ENCODE measurements at places on chromosomes 5 and 9.

DNA sequence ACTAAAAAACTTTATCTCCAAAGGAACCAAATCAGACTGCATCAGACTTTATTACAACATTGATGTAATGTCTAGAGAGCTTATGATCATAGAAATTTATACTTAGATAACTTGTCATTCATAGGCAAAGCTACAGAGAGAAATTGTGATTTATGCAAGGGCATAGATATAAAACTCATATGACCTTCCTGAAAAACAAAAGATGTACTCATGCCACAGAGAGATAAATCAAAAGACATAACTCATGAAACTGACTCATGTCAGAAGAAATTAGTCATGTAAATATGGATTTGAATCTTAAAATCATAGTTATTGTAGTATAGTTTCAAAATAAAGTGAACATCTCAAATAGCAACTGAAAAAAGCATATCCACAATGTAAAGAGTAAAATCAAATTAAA lies 186.2 kb downstream of the GABBR2 start:
- no peak for DNase-seq

DNA sequence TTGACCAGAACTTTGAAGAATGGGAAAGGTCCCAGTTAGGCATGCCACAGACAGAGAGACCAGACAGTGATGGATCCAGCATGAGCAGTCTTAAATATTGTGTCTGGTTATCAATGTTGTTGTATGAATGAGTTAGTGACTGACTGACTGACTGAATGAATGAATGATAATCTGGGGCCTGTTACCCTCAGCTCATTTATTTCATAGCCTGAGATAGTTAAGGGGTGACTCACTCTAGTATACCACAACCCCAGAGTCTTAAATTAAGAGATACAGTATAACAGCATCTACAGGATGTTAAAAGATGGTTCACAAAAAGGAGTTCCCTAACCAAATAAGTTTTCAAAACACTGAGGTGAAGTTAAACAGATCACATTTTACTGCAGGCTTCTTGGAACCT lies 133.5 kb downstream of the SGCD start:
- no peak for DNase-seq

GRCh38 chr5:108516785-108517184 lies 134.9 kb upstream of the FBXL17 start:
- no peak for DNase-seq

DNA sequence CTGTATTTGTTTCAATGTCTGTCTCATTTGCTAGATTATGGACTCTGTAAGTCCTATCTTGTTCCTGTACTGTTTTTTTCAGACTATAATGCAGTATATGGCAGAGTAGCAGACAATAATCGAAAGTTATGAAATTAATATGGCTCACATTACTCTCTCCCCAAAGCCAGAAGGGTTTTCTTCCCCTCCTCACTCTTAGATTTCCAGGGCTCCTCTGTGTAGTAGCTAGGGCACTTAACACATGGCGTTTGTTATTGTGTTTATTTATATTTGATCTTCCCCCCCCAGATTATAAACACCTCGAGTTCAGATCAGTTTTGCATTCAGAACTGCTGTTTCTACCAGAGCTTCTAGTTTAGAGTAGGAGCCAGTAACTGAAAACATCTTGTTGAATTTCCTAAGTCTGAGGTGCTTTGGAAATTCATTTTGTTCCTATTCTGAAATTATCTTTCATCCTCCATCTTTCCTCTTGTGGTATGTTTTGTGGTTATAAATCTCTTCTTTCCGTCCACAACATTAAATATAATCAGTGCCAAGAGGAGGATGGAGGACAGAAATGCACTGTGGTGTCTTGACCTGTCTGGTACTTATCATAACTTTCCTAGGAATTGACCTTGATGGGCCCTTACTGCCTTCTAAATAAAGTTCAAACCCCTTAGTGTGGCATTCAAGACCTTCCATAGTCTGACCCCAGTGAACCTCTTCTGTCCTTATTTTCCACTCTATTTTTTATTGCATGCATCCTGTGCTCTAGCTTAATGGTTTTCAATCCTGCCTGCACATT lies 27.0 kb downstream of the TLE4 start:
- DNase-seq: no peak

DNA sequence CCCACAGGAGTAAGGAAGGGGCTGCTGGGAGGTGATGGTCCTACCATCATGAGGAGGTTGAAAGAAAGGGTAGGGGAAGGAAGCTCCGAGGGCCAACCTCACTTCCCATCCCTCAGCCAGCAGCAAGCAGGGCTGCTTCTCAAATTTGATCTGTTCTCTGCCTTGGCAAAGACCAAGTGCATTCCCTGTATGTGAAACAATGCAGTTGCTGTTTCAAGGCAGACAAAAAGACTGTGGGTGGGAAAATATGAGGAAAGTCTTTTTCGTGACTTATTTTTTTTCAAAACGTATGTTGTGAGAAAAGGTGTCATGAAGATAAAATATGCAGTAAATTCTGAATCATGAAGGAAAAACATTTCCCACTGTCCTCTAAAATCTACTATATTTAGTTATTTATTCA lies 165.9 kb downstream of the ARSB start:
- no peak for DNase-seq
